Chondrocyte (in vitro differentiated cells): ENCODE measurements at places on chromosomes 2 and 18. TPM values are rescaled to one million over a fixed set of nuclear protein-coding genes. Genes with fewer than 3 reads are reported as not detected.

KANSL1L gene
- total RNA-seq, result 11.8 to 15.5 TPM (median 12.2 TPM) in 3 replicates

GRCh38 chr2:236291911-236292310, 27.7 kb upstream of the ASB18 start:
- peaks cover 15% of the 10 kb centered on the region for H3K27me3 ChIP-seq
- H3K4me3 ChIP-seq, result no peak overlapping the region
- no peak overlapping the region for H3K27ac ChIP-seq
- H3K36me3 ChIP-seq, result no peaks in the 10 kb centered on the region
- H3K4me1 ChIP-seq, result no peaks in the 10 kb centered on the region

- no peak overlapping the region for H3K27ac ChIP-seq
- DNase-seq, result no peak
- peaks cover 7% of the 10 kb centered on the region for H3K4me1 ChIP-seq
- H3K36me3 ChIP-seq, result no peaks in the 10 kb centered on the region
- no peaks in the 10 kb centered on the region for H3K27me3 ChIP-seq
- H3K4me3 ChIP-seq, result no peak overlapping the region
Measured at GRCh38 chr2:212777020-212777491, 238.5 kb upstream of the ERBB4 start.

SCN3A gene
- 0.23 to 0.30 TPM in 2 of 3 replicates, not detected in the other for total RNA-seq

DNA sequence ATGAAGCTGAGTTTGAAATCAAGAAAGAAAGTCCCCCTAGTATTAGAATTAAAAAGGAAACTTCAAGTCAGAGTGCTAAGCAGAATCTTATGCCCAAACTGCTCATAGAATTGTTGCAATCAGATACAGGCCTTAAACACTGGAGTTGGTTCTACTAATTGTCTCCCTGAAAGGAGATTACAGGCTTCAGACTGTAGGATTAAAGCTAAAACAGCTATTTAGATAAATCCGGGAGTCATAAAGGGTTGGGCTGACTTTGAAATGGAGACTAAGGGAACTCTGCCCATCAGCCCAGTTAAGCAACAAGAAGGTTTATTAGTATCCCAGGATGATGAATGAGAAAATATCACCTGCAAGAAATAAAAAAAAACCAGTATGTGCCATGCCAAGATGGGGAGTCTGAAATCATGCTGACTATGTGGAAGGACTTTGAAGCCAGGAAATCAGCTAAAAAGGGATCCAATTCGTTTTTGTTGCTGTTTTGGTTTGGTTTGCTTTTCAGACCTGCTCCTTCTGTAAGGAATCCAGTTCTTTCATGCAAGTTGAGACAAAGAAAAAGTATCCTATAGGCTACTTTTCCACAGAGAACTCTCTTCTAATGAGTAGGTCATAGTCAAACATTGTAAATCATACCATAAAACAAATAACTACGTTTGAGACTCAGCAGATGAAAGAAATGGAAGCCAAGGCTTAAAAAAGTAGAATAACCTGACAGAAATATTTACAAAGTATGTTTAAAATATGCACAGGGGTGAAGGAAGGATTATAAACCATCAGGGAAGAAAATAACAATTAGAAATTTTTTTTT, 37.6 kb upstream of the MSTN start:
- no peak overlapping the region for H3K4me3 ChIP-seq
- H3K27ac ChIP-seq, result no peak overlapping the region
- no peaks in the 10 kb centered on the region for H3K4me1 ChIP-seq
- no peak for DNase-seq
- no peaks in the 10 kb centered on the region for H3K27me3 ChIP-seq

DNA sequence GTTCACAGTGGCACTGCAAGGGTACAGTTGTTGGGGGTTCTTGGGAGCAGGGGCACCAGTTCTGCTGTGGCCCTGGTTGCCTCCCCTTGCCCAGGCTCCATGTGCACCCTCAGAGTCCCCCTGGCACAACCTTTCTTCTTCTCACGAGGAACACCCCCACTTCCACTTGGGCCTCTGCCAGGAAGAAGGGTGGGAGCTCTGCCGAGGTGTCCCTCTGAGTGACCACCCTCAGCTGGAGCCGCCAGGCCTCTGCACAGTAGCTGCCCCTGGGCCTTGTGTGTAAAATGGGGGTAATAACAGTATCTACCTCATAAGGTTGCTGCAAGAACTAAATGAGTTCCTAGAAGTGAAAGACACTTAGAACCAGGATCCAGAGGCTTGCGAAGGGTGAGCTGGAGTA, 8.4 kb downstream of the TPRKB start:
- H3K36me3 ChIP-seq, result peaks cover 24% of the 10 kb centered on the region
- no peaks in the 10 kb centered on the region for H3K4me1 ChIP-seq
- H3K27ac ChIP-seq, result no peak overlapping the region
- H3K4me3 ChIP-seq, result no peak overlapping the region
- no peak for DNase-seq

- H3K36me3 ChIP-seq, result no peaks in the 10 kb centered on the region
- H3K4me3 ChIP-seq, result no peak overlapping the region
- no peak for DNase-seq
- H3K27ac ChIP-seq, result no peak overlapping the region
- H3K4me1 ChIP-seq, result peaks cover 5% of the 10 kb centered on the region
Measured at GRCh38 chr2:54394392-54394791, 61.7 kb upstream of the SPTBN1 start.

DNA sequence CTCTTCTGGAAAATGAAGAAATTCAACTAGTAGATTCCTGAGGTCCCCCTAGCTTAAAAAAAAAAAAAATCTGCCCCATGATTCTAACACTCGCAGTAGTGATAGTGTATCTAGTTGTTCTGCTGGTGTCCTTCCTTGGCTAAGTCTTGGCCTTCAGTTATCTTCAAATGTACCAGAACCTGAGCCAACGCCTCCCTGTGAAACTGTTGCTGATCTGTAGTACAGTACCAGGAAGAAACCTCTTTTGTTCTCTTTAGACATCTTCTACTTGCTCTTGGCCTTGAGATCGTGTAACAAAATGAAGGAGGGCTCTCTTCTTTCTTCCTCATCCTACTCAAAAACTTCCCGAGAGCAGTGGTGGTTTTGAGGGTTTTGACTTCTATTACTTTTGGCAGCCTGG, 31.0 kb downstream of the PLEK start:
- no peaks in the 10 kb centered on the region for H3K4me1 ChIP-seq
- H3K27ac ChIP-seq, result no peak overlapping the region
- no peak for DNase-seq
- H3K27me3 ChIP-seq, result peaks cover 36% of the 10 kb centered on the region

GRCh38 chr18:62030091-62030985, 137.5 kb upstream of the RNF152 start:
- H3K4me3 ChIP-seq, result no peak overlapping the region
- no peak for DNase-seq
- no peaks in the 10 kb centered on the region for H3K27me3 ChIP-seq
- peaks cover 42% of the 10 kb centered on the region for H3K4me1 ChIP-seq
- peak overlapping the region; percentile 80 for H3K27ac ChIP-seq

CCT4 gene
- total RNA-seq, result 109 to 121 TPM (median 118 TPM) in 3 replicates

CXCR1 gene
- total RNA-seq, result not detected in 3 replicates

GRCh38 chr18:63683152-63683551, 19.6 kb upstream of the SERPINB11 start:
- no peaks in the 10 kb centered on the region for H3K36me3 ChIP-seq
- no peak overlapping the region for H3K4me3 ChIP-seq
- DNase-seq, result no peak
- peak overlapping the region; percentile 47 for H3K27ac ChIP-seq
- H3K4me1 ChIP-seq, result peaks cover 8% of the 10 kb centered on the region

- H3K27me3 ChIP-seq, result peaks cover 24% of the 10 kb centered on the region
- no peak for DNase-seq
- H3K4me1 ChIP-seq, result peaks cover 34% of the 10 kb centered on the region
- H3K36me3 ChIP-seq, result peaks cover 2% of the 10 kb centered on the region
Measured at GRCh38 chr2:207768168-207768865, 1.4 kb downstream of the FZD5 start.

DNA sequence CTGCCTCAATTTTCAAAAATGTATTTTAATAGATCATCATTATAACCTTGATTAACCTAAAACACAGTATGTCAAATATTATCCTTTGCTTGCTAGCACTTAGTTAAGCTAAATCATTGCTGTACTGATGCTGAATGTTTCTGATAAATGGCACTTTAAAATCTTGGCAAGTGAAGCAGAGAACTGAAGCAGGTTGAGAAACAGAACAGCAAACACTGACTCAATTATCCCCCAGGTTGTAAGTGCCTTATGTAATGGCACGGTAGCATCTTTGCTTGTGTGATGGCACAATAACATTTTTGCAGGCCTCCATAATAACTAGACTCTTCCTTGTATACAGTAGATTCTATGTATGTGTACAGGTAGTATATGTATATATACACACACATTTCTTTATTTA, 33.8 kb downstream of the ARHGAP15 start:
- no peaks in the 10 kb centered on the region for H3K36me3 ChIP-seq
- no peak overlapping the region for H3K4me3 ChIP-seq
- no peaks in the 10 kb centered on the region for H3K4me1 ChIP-seq
- no peak overlapping the region for H3K27ac ChIP-seq

- peaks cover 4% of the 10 kb centered on the region for H3K27me3 ChIP-seq
- peak overlapping the region; percentile 55 for H3K4me3 ChIP-seq
- H3K4me1 ChIP-seq, result peaks cover 17% of the 10 kb centered on the region
Measured at GRCh38 chr2:113156278-113157117, 17.3 kb upstream of the PSD4 start.

CNDP1 gene
- total RNA-seq, result 0.22 TPM in 1 of 3 replicates, not detected in the others

DNA sequence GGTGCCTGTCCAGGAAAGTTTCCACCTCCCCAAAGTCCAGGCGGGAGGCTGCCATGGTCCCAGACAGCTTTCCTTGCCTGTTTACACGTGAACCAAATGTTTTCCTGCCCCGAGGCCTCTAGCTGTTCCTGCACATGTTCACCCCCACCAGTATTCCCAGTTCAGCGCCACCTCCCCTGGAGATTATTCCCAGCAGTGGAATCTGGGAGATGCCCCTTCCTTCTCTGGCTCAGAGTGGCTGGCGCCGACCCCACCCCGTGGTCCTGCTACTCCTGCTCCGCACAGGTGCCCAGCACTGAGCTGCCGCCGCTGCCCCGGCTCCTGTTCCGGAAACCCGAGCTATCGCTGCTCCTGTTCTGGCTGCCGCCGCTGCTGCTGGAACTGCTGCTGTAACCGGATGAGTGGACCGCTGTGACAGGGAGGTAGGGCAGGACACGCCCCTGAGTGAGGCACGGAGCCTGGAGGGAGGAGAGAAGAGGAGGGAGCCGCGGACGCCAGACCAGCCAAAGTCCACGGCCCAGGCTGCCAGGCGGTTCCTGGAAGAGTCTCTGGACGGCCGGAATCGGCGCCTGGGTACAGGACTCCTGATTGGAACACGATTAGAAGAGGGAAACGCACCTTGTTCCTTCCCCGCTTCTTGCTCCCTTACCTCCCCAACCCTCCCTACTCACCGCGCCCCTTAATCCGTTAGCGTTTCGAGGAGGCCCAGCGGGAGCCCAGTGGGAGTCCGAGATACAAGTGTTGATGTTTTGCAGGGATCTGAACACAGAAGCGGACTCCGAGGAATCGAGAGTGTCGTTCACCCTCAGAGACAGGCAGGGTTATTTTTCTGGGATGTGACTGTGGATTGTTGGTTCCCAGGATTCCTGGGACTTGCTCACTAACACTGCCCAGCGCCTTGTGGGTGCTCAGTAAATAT, at the start of gene PDE11A:
TSS of gene PDE11A (minus strand) at position 395 of the 919 bp plus-strand sequence. CDS start at position 55, 340 bp downstream.
- peaks cover 1% of the 10 kb centered on the region for H3K36me3 ChIP-seq
- peak within 1 kb of the TSS; percentile 85 for H3K4me3 ChIP-seq
- peaks cover 30% of the 10 kb centered on the region for H3K27me3 ChIP-seq
- H3K27ac ChIP-seq, result peak within 1 kb of the TSS; percentile 47
